ENCODE measurements at places on chromosomes 12 and 14.

- no peak for DNase-seq
Observed at GRCh38 chr12:98483621-98484503, 31.5 kb upstream of the TMPO start.

- DNase-seq: no peak
Observed at GRCh38 chr12:115667116-115667515, 610.4 kb downstream of the MED13L start.

GRCh38 chr14:90179809-90180779, 76.3 kb upstream of the PSMC1 start:
- no peak for DNase-seq

DNA sequence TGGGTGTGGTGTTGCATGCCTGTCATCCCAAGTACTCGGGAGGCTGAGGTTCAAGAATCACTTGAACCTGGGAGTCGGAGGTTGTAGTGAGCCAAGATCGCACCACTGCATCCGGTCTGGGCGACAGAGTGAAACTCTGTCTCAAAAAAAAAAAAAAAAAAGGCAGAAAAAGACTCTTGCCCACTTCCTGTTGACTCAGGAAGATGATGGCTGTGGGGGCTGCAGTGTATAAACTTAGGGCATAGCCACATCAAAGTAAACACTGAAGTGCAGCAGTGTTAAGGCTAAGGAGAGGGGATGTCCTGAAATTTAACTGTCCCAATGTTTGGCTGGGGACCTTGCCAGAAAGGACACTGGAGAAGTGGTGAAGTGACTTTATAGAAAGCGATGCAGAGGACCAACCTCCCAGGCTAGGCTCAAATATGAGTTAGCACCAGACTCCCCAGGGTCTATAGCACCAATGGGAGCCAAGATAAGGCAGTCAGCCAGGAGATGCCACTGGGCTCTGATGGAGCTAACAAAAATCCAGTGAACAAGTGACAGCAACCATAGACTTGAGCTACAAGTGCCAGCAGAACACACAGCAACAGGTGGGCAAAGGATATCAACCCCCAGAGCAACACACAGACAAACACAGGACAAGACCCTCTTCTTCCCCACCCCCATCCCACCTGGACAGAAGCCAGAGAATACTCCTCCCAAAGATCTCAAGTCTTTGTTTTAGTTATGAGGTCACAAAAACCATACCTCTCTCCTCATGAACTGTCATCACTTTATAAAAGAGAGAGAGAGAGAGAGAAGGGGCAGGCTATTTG, 28.0 kb downstream of the NELL2 start:
- DNase-seq: no peak

DNA sequence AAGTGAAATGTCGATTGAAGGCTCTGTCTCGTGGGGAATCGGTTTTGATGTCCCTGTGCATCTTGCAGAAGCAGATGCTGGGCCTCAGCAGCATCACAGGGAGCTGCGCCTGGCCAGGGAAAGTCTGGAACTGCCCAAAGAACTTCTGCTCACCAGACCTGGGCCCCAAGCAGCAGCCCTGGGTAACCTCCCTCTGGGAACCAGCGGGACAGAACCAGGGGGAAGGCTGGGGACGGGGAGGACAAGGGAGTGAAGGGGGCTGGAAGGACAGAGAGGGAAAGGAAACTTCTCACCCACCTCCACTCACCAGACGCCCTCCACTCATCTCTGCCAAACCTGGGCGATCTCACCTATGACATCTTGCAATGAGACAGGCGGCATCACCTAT, 26.8 kb upstream of the C14orf180 start:
- no peak for DNase-seq

DNA sequence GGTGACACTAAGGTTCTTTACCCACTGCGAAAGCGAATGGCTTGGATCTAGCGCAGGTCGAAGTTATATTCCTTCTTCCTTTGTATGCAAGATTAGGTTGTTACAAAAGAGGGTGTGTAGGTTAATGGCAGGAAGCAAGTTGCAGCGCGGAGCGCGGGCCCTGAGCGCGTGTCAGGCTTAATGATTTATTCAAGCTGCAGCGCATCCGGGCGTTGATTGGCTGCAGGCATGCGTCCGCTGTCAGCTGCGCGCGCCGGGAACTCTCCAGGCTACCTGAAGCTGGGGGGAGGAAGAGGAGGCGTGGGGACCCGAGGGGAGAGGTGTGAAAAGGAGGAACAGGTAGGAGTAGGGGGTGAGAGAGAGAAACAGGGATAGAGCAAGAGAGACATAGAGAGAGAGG, 7.4 kb downstream of the ASCL1 start:
- no peak for DNase-seq

GRCh38 chr12:119204671-119205285, 26.0 kb downstream of the HSPB8 start:
- no peak for DNase-seq

DNA sequence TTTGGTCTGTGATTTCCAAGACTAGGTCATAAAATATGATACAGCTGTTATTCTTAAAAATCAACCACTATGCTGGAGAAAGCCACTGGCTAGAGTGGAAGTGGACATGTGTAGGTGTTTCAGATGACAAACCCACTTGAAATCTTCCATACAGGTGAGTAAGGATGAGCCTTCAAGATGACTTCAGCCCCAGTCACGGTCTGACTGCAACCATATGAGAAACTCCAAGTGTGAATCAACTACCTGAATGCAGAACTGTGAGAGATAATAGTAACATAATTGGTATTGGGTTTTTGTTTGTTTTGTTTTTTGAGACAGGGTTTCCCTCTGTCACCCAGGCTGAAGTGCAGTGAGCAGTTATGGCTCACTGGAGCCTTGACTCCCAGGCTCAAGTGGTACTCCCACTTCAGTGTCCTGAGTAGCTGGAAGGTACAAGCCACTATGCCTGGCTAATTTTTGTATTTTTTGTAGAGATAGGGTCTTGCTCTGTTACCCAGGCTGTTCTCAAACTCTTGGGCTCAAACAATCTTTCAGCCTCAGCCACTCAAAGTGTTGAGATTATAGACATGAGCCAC, 273.3 kb upstream of the LRIG3 start:
- no peak for DNase-seq

DNA sequence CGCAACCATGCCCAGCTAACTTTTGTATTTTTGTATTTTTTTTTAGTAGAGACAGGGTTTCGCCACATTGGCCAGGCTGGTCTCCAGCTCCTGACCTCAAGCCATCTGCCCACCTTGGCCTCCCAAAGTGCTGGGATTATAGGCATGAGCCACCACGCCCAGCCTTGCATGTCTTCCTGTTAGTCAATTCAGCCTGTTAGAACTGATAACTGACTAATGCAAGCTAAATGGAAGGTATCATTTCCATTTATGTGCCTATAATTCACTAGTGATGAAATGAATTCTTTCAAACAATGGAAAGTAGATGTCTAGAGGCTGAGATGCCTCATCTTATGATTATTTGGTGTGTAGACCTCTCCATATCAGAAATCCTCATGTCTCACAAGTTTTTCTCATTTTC, 37.3 kb upstream of the DIP2B start:
- no peak for DNase-seq

GRCh38 chr12:54214553-54215406, 26.0 kb upstream of the SMUG1 start:
- DNase-seq: peak; percentile 79

DNA sequence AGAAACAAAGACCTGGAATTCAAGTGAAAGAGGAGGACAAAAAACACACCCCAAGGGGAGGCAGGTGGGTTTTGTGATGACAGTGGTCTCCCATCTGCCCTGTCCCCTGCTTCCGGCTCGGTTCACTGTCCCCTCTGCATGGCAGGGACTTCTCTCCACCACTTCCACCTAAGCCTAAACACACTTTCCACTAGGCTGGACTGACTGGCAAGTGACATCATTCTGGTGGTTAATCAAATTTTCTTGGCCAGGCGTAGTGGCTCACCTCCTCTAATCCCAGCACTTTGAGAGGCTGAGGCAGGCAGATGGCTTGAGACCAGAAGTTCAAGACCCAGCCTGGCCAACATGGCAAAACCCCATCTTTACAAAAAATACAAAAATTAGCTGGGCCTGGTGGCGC, 11.9 kb downstream of the PLEKHG6 start:
- DNase-seq: no peak

- DNase-seq: no peak
Observed at GRCh38 chr14:105223770-105224544, 24.4 kb upstream of the BTBD6 start.

- no peak for DNase-seq
Observed at GRCh38 chr12:42213023-42213422, 25.0 kb downstream of the YAF2 start.

DNA sequence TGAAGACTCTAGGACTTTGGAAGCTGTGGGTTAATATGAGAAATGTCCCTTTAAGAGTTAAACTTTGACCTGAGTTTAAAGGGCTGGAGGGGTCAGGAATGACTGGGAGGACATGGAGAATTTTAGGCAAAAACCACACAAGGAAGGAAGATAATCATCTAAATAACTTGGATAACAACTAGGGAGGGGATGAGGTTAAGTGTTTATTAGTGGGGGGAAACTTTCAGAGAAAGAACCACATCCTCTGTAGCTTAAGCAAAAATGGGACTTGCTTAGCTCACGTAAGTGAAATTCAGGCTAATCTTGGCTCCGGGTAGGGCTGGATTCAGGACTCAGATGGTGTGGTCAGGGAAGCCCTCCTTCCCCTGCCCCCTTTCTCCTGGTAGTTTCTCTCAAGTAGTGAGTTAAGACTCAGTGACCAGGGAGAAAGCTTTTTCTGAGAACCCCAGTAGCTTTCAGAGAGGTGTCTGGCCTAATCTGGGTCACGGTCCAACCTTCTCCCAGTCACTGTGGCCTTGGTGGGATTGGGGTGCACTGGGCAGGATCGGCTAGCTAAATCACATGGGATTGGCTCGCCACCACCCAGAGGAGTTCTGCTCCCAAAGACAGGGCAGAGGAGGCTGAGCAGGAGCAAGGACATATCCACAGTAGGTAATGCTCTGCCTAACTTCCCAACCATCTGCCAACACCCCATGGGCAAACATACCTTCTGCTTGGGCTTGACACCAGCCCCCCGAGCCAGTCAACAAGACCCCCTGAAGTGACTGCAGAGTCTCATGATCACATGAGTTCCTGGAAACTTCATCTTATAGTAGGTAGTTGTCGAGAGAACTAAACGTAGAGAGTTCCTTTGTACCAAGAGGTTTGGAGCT, 52.8 kb downstream of the ARF6 start:
- DNase-seq: no peak

GRCh38 chr14:62117010-62117750, 355.0 kb downstream of the SNAPC1 start:
- DNase-seq: peak; percentile 48

GRCh38 chr14:106010783-106011182, 484.4 kb downstream of the TMEM121 start:
- no peak for DNase-seq

- no peak for DNase-seq
Observed at GRCh38 chr14:33545696-33546095, 405.2 kb downstream of the EGLN3 start.

- no peak for DNase-seq
Observed at GRCh38 chr12:92221656-92222315, 76.1 kb upstream of the BTG1 start.

DNA sequence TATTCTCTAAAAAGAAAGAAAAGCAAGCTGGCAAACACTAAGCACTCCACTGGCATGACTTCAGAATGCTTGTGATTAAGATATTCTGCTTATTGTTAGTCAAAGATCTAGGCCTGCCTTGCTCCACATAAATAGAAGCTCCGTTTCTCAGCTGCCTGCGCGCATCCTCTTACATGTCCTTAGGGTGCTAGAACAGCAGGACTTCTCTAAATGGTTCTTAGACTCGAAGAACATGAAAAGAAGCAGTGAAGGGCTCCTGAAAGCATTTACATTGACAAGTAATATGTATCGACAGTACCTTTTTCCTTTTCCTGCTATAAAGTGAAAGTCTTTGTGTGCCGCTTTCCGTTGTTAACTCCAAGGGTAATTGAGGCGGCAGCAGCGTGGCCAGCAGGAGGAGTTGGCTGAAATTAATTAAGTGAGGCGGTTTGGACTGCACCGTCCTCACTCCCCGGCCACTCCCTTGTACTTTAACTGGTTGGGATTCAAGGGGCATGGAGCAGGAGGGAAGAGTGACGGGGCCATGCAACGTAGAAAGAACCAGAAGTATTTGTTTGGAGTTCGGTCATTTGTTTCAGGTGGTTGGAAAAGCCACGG, 34.2 kb upstream of the OTX2 start:
- no peak for DNase-seq

- no peak for DNase-seq
Observed at GRCh38 chr12:5171701-5172100, 128.0 kb downstream of the KCNA5 start.

- no peak for DNase-seq
Observed at GRCh38 chr14:83085725-83086124, 1552.1 kb upstream of the SEL1L start.

DNA sequence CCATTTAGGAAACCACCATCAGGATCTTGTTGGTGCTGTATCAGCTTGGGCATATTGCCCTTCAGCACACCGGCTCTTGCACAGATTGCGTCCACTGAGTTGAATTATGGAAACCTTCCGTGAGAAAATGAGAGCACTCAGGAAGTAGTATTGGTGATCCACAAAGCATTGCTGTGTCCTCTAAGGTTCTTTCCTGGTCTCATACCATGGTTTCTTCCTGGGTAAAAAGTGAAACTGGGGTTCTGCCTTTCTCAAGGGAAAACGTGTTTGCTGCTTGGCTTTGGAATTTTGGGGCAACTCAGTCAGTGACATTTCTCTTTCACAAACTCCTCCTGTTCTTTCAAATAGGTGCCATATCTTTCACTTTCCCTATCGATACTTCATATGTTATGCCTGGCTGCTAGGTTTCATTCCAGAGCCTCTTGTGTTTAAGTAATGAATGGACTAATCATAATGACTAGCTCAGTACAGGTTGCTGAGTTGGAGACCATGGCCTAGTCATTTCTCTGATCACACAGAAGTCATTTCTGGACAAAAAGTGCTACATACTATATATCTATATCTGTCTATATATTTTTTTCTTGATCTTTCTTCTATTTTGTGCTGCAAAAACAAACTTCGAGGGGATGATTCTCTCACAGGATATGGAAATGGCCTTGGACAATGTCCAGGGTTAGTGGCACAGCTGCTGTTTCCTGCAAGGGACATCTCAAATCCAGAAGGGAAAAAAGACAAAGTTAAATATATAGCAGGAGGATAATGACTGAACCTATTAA, 423.4 kb downstream of the ZFP36L1 start:
- DNase-seq: no peak

DNA sequence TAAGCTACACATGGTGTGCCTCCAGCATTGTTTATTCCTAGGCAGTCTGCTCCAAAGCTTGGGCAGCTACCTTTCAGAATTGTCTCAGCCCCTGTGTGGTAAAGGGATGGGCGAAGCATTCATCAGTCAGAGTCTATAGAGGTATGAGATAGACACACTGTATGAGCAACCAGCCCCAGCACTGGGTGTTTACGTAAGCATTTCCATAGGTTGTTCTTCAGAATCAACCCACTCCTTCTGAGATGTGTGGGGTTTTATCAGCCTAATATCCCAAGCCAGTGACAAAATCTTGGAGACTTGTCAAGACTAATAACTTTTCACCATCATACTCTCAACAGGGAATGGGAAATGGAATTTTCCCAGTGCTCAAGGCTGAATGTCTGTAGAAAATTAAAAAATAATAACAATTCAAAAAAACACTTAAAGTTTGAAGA, 98.2 kb downstream of the BTG1 start:
- DNase-seq: no peak
